8988T (cell line): ENCODE measurements at places on chromosomes 1 and 21.
A peak's percentile ranks its signal among the peaks of the same experiment; 100 is the strongest.

- no peak for DNase-seq
Measured at GRCh38 chr1:63723602-63724001, 50.2 kb upstream of the ROR1 start.

GRCh38 chr1:59900640-59901039 lies 25.9 kb downstream of the CYP2J2 start:
- DNase-seq = peak; percentile 5

DNA sequence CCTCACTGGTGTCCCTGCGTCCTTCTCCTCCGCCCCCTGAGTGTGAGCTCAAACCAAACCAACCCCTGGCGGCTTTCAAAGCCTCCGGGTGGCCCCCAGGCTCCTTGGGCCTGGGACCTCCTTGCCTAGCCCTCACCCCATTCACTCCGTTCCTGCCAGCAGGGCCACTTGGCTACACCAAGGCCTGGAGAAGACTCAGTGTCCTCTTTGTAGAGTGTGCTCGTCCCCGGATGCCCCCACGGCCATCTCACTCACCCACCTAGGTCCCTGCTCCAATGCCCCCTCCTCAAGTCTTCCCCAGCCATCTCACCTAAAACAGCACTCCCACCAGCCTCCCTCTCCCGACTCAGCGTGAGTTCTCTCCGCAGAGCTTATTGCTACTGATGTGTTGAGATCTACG lies 7.2 kb upstream of the CCDC27 start:
- no peak for DNase-seq

- no peak for DNase-seq
Measured at GRCh38 chr21:38986806-38987632, 181.3 kb downstream of the ETS2 start.

DNA sequence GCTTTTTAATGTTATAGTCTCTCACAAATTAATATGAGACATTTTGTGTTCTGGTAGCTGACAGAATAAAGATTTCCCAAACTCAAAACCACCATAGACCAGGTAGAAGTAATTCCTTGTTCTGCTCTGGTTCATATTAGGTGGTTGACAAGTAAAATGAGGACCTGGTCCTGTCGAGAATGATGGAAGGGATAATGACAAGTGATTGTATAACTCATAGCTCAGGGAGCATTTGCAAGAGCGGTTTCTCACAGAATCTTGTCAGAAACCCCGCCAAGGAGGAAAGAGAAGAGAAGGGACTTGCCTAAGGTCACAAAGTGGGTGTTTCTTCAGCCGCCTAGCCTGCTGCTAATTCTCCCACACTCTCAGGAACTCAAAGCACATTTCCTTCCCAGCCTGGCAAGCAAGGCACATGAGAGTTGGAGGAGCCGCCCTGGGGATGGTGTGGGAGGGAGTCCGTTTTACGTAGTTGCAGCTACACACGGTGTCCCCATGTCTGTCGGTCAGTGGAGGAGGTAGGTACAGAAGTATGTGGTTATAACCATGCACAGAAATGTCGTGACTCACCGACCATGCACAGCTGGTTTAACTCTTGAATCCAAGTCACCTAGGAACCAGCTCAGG lies 46.5 kb downstream of the SAMD13 start:
- DNase-seq = no peak

DNA sequence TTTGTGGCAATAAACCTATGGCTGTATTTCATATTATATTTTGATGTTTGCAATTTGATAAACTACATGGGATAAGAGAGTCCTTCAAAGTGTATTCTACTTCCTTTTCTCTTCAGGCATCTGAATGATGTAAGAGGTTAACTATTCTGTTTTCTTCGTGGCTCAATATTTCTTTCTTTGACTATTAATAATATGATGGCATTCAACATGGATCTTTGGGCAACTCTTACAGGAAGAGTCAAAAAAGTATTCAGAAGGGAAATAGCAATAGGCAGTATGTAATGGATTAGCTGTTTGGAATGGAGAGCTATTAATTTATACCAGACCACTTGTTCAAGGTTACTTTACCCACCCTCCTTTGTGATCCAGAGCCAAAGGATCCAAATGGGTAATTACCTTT lies 74.4 kb downstream of the HMCN1 start:
- no peak for DNase-seq

DNA sequence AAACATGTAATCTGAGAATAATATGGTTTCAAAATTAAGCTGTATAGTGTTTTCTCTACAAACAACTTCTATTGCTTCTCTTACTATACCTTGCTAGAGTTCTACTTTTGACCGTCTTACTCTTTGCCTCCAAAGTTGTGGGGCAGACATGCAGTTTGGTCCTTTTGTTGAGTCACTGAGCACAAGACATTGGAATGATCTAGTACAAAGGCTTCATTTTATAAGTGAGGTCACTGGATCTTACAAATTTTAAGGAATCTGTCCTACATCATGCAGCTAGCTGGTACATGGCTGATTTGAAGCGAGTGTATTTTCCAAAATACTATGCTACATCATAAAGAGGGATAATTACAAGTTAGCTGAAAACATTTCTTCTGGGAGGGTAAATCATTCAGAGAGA lies 28.8 kb downstream of the OR10J1 start:
- DNase-seq = no peak

GRCh38 chr1:182141040-182141439 lies 79.5 kb upstream of the ZNF648 start:
- DNase-seq = no peak

DNA sequence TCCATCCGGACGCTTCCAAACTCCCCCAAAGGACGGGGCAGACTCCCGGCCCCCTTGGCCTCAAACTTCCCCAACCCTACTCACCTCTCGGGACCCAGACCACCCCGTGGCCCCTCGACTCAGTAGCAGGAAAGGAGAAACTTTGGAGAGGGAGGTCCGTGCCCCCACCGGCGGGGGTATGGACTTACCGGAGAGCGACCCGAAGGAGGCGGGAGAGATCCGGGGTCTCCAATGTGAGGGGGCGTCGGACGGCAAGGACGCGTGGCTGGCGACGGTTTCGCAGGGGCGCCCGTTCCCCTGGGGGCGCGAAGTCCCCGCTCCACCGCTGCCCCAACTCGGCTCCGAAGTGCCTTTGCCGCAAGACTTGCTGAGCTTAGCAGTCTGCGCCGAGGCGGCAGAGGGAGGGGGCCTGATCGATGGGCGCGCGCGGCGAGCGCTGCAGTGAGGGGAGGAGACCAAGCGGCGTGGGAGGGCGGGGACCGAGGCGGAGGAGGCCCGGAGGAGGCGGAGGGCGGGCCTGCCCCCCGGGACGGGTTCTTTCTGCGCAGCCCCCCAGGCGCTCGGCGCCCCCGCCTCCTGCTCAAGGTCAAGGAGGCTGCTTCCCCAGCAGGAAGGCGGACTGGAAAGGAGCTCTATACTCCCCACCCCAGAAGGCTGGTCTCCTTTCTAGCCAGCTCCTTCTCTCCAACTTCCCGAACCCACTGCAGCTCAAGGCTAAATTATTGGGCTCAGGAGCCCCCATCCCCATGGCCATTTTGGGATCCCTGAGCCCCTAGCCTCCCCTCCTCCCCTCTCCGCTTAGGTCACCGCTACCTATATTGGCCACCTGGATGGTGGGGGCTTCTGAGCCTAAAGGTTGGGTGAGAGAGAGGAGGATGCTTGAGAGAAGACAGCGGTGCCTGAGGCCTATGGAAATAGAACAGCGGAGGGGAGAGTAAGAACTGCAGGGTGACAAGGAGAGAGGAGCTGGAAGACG lies at the start of gene SYT2:
SYT2 (minus strand) TSS at position 385 of the 976 bp plus-strand sequence. CDS start 104,682 bp downstream, outside the sequence.
- DNase-seq = no peak

DNA sequence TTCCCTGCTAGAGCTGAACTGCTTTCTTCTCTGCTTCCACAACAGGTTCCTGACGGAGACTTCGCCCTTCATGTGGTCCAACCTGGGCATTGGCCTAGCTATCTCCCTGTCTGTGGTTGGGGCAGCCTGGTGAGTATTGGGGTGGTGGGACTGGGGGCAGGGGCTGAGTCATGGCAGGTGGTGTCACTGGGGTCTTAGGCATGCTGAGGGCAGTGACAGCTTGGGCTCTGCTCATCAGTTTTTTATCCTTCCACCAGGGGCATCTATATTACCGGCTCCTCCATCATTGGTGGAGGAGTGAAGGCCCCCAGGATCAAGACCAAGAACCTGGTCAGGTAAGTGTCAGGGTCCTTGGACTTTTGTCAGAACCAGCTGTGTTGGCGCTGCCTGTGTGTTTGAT lies 1.3 kb downstream of the ATP6V0B start:
- DNase-seq = no peak

- DNase-seq = no peak
Measured at GRCh38 chr1:11985851-11986250, 5.6 kb downstream of the MFN2 start.

- no peak for DNase-seq
Measured at GRCh38 chr1:192342842-192343241, 26.1 kb downstream of the RGS21 start.

DNA sequence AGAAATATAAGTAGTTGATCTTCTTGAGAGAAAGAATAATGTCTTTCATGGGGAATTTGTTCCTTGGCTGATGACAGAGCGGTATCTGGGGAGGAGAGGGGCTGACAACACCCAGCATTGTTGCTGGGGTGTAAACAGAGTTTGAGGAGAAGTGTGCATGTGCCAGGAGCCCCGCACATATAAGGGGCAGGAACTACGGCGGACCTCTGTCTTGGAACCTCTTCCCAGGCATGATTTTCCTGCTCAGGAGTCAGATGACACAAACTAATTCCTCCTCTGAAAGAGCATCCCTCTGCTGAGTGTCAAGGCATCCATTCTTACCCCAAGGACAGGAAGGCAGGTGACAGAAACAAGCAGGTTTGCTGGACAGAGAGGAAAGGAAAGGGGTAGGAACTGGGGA lies 119.1 kb downstream of the TPTE start:
- DNase-seq = no peak

GRCh38 chr1:69363236-69363635 lies 204.5 kb upstream of the LRRC7 start:
- no peak for DNase-seq

- no peak for DNase-seq
Measured at GRCh38 chr1:66648901-66649595, 103.2 kb upstream of the DYNLT5 start.

DNA sequence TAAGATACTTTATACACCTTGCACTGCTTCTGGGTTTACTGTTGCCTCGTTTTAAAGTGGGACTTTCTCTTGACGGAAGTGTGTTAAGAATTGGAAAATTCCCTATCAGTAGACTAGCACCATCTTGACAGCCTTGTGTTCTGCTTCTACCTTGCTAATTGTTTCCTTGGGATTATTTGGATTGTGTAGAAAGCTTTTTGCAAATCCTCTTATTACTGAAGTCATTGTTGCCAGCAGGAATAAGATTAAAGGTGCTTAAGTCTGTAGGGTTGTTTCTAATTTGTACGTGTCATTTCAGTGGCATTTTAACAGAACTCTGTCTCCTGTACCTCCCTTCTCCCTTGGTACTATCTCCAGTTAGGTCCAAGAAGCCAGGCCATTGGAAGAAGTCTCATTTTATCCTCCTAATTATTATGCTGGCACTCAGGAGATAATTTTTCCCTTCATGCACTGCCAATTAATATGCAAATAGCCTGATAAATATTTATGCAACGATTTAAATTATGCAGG lies 107.7 kb downstream of the POU2F1 start:
- no peak for DNase-seq

DNA sequence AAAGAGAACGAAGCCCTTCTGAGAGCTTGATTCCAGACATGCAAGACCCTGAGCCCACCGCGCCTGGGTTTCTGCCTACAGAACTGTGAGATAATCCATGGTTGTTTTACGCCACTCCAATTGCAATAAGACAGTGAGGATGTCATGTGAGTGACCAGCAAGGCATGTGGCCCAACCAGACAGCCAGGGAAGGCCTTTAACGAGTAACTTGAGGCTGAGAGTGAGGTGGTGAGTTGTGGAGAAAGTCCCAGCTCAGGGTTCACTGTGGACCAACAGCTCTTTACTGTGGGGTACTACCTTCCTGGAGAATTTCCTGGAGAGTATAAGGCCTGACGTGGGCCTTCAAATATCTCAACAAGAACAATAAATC lies 153.9 kb downstream of the ETS2 start:
- DNase-seq = no peak

- peak; percentile 30 for DNase-seq
Measured at GRCh38 chr21:43864962-43865539, at the start of gene AGPAT3. AGPAT3 (plus strand) TSS chr21:43865223; CDS start chr21:43959682, 94,459 bp downstream.

DNA sequence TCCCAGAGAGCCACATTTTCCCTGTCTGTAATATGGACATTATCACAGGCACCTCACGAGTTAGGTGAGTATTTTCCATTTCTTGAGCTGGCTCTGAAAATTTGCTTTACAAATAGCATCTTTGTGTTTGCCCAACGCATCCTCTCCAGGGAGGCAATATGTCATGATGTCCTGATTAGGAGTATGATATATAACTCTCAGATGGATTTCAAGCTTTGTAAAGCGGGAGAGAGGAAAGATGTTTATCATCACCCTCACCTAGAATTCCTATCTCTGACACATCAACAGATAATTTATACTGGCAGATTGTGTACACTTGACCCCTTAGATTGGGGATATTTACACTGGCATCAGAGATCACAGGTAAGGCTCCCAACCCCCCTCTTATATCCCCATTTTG lies 730.7 kb upstream of the RGS18 start:
- DNase-seq = no peak

DNA sequence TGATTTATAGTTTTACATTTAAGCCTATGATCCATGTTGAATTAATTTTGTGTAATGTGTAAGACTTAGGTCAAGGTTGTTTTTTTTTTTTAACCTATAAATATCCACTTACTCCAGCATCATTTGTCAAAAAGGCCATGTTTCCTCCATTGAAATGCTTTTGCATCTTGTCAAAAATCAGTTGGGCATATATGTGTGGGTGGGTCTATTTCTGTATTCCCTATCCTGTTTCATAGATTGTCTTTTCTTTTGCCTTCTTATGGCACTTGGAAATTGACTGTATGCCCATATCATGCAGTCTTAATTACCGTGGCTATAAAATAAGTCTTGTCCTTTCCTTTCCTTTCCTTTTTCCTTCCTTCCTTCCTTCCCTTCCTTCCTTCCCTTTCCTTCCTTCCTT lies 138.2 kb downstream of the PRDM2 start:
- DNase-seq = no peak

GRCh38 chr1:91450260-91450659 lies 45.6 kb upstream of the HFM1 start:
- DNase-seq = no peak

GRCh38 chr1:24098943-24099638 lies 12.8 kb downstream of the MYOM3 start:
- no peak for DNase-seq

DNA sequence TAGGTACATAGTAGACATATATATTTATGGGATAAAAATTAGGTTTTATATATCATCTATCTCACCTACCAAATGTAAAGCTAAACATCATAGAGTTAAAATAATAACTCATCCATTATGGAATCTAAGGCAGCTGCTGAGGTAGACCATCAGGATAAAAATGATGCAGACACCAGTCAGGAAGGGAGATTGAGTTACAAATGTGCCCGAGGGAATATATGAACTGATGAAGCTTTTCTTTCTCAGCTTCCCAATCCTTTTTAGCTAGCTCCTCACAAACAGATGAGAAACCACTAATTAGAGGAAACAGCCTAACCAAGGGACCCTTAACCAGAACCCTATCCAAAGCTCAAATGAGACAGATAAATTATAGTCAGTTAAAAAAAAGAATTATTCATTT lies 20.9 kb downstream of the TTLL7 start:
- no peak for DNase-seq
